ENCODE measurements at places on chromosomes 16 and 17. TPM values are rescaled to one million over a fixed set of nuclear protein-coding genes. Genes with fewer than 3 reads are reported as not detected.
A peak's percentile ranks its signal among the peaks of the same experiment; 100 is the strongest.

The CDRT15 gene
- not detected for total RNA-seq

- DNase-seq: peak; percentile 12
Measured at GRCh38 chr16:12899529-12900143, 1.8 kb upstream of the SHISA9 start.

GRCh38 chr17:15650741-15651582, 31.5 kb upstream of the FBXW10B start:
- peak; percentile 27 for DNase-seq

DNA sequence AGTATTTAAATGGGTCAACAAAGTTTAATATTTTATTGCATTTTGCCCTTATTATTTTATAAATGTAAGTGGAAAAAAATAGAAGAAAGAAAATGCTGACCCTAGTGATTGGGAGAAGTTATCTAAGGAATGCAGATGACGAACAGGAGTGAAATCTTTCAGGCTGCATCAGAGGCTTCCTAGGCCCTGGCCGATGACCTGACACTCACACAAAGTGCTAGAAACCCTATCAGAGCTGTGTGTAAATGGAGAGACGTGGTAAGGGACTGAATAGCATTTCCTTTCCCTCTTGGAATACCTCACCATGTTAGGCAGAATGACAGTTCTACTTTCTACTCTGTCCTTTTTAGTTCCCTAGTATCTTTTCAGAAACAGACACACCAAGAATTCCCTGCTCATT, 44.9 kb upstream of the CNEP1R1 start:
- DNase-seq: no peak

The PPL gene
- 378 TPM for total RNA-seq

The TPPP3 gene
- not detected for total RNA-seq

DNA sequence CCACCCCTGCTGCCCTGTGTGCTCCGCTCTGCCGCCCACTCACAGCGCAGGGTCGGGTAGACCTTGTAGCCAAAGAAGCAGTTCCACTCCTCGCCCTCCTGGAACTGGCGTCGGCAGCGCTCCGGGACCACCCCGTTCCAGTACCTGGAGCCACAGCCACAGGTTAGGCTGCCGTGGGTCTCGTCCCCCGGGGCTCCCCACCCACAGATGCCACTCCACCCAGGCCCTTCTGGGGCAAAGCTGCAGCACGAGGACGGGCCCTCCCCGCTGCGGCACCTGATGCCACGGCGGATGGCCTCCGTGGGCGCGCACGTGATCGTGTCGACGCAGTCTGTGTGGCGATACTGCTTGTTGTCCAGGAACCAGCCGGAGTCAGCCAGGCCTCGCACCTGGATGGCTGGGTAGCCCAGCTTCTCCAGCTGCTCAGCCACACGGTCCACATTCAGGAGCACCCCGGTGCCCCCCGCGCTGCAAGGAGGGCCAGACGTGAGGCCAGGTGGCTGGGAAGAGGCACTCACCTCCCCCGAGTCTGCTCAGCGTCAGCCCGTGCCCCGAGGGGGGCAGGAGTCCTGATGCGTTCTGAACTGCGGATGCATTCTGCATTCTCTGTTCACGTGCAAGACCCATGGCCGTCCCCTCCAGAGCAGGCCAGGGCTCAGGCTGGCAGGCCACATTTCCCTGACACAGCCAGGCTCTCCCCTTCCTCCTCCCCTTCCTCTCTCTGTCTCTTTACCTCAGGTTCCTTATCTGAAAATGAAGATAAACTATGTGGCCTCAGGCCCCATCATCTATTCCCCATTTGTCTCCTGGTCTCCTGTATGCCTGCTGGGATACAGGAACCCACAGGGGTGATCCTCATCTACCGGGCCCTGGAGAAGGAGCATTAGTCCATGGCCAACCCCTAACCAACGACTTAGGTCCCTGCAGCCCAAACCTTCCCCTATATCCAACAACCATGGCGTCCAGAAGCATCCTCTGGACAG, 4.1 kb downstream of the NOTUM start:
- no peak for DNase-seq

- DNase-seq: no peak
Measured at GRCh38 chr17:18949566-18949965, 2.4 kb upstream of the SLC5A10 start.

DNA sequence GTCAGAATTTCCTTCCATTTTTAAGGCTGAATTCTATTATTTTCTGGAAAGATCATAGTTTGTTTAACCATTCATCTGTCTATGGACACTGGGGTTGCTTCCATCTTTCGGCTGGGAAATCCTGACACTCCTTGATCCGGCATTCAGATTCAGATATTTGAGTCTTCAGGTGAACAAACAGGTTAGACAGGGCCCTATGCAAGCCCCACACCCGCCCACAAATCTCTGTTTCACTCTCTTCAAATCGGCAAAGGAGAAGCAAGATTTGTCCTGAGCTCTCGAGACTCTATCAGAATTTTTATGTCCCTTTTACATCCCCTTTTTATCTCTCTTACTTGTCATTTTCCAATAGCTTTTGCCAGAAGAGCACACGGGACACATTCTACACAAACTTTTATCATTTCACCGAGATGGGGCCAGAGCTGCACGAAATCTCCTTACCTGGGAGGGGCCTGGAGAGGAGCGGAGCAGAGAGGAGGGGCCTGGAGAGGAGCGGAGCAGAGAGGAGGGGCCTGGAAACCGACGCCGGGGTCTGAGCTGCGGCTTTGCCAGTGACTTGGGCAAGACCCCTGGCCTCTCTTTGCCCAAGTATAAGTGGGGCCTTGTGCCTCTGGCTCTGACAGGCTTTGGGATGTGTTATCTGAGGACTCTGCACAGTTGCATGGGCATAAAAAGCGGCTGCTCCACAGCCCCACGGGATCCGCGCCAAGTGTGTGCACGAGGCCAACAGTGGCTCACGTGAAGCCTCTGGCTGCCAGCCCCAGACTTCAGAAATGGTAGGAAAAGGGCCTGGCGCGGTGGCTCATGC, 54.3 kb upstream of the RBFOX3 start:
- peak; percentile 32 for DNase-seq

GRCh38 chr17:2704890-2705248, 6.7 kb downstream of the CLUH start:
- DNase-seq: no peak

DNA sequence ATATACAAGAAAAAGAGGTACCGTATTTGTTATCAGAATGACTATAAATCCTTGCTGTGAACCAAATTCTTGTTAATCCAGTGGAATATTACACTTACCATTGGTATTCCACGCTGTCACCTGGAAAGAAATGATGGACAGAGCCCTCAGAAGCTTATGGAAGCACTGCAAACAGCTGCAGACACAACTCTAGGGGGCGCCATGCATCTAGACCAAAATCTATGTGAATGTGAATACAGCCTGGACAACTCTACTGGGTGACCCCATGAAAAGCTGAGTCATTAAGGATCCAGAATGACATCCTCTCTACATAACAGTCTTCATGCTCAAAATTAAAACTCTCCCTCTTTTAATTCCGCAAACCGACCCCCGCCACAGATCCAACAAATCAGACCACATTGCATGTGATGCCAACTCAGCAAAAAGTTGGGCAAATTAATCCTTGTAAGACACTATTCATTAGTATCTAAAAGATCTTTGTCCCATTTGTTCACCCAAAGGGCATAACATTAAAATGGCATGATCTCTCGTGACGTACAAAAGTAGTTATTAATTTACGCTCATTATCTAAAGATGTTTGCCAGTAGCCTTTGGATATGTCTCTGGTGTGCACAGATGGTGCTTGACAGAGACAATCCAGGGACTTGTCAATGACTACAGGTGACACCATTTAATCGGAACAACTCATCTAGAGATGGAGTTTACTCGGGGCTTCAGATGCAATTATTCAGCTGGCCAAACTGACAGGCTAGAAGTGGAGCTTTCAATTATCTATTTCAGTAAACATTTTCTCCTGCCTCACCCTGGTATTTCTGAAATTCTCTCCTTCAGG, 552.7 kb upstream of the PSMD7 start:
- no peak for DNase-seq

The CX3CL1 gene
- not detected for total RNA-seq

Measured in bronchial epithelial cell (primary cell).